NCI-H1105 treated with DMSO at 0.1 percent for 48 hours (cell line): ENCODE measurements at places on chromosomes 11 and 22.

DNA sequence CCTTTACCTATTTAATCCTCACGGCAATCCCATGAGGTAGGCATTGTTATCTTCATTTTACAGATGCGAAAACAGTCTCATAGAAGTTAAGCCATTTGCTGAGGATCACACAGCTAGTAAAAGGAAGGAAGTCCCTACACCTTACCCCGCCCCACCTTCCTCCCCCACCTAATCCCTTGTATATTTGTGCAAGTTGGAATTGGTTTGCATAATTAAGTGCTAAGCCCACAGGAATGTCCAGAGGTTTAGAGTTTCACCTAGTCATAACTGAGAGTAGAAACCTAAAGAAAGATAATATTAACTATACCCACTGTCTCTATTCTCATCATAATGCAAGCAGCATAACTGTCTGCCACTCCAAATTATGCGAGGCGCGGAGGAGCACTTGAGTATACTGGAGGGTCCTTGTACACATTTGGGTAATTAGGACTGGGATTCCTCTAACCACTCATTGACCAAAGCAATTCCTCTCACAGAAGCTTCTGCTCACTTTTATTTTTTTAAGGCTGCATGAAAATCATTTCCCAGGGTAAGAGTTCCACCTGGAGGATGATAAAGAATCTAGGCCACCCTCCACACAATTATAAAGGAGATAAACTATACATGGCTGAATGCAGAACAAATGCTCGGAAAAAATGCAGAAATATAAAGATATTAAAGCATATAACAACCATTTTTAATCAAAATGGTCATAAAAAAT is 199.9 kb downstream of the FAM181B start:
- peak; percentile 97 for DNase-seq

GRCh38 chr11:47276923-47277322 is 7.0 kb downstream of the MADD start:
- DNase-seq = no peak

DNA sequence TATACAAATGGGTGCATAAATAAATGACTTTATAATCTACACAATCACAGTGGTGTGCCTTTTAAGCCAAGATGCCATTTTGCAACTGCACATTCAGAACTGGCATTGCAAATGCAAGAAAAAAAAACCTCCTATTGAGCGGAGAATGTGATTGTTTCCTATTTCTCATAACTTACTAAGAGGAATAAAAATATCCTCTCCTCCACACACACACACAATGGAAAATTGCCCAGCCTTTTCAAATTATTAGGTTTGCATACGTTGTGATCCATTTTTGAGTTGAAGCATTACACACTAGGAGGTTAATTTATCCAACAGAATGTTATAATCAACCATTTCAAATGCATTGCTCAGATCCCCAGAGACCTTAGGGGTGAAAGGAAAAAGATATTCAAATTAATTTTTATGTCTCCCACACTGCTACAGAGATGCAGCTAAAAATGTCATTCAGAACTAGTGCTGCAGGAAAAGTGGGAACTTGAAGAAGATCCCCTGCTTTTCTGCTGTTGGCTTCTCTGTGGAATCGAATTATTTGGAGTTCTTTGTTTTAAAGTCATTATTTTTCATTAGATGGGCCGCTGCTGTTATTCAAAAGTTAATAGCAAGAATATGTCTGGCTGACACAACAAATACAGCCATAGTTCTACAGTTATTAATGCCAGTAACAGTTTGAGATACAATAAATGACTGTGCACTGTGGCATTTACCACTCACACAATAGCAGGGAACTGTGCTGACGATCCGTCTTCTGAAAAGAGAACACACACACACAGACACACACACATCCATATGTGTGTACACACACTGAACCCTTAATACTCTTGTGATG is 299.9 kb upstream of the ANO5 start:
- no peak for DNase-seq

DNA sequence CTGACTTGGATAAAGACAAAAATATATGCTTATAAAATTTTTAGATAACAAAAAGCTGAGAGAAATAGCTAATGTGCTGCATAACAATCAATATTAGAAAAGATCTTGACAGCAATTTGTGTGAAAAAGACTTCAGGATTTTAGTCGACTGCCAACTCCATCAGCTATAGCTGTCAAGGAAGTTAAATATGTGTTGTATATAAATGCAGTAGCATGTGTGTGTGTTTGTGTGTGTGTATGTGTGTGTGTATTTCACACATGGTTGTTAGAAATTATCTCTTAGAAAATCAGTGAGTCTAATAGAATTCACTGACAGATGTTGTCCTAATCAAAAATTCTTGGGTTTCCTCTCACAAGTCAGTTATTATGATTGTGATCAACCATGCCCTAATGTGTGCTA is 171.2 kb downstream of the CASP12 start:
- no peak for DNase-seq

DNA sequence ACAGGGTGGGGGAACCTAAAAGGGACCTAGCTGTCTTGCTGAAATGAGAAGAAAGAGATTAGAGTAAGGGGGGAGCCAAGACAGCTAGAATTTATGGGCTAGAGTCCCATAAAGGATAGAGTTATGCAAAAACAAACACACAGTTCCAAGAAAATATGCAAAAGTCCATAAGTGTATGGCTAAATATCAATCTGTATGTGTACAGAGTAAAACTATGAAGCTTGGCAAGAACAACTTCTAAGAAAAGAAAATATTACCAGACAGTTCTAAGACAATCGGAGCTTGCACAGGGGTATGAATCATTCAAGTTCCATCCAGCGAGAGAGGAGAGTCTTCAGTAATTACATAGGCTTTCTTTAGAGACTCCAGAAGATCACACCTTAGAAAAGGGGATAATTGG is 41.8 kb downstream of the GDPD4 start:
- no peak for DNase-seq

GRCh38 chr11:88152381-88152780 is 22.9 kb downstream of the RAB38 start:
- DNase-seq = no peak

GRCh38 chr22:37300551-37301017 is 18.3 kb downstream of the CYTH4 start:
- no peak for DNase-seq

GRCh38 chr11:75276186-75276585 is 35.6 kb downstream of the TPBGL start:
- no peak for DNase-seq

GRCh38 chr22:37907036-37907954 is 1.2 kb downstream of the MICALL1 start:
- DNase-seq = no peak

DNA sequence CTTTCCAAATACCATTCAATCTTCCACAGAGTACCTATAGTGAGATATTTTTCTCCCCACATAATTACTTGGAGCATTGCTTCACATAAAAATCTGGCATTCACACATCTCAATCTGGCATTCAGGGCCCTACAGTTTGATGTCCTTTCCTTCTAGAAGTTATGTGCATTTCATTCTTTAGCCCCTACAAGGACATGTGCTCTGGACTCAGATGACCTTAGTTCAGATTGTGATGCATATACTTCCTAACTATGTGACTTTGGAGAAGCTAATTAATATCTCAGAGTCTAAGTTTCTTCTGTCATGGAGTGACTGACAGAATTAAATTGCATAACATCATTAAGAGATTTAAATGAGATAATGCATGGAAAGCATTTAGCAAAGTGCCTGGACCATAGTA is 25.9 kb upstream of the PRSS23 start:
- no peak for DNase-seq

DNA sequence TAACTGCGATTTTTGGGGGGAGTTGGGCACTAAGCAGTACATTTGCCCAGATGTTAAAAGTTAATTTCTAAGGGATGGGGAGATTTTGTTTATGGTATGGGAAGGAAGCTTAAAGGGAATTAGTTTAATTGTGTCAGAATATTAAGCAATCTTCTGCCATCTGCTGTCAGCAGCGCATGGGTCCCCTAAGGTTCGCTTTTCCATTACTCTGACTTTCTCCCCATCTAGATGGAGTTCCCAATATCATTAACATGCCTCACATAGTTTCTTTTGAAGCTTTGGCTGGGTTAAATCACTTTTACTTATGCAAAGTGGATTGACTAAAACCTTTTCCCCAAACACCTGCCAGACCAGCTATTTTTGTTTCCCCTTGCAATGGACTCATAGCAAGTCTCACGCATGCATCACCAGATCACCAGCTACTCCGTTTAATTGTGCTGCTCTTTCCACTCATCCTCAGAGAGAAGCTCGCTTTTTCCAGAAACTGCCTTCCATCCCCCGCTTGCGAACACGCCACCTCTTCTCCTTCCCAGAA is 172.7 kb downstream of the FAT3 start:
- DNase-seq = no peak

- DNase-seq = no peak
Observed at GRCh38 chr22:46361826-46362202, 26.3 kb downstream of the TRMU start.

DNA sequence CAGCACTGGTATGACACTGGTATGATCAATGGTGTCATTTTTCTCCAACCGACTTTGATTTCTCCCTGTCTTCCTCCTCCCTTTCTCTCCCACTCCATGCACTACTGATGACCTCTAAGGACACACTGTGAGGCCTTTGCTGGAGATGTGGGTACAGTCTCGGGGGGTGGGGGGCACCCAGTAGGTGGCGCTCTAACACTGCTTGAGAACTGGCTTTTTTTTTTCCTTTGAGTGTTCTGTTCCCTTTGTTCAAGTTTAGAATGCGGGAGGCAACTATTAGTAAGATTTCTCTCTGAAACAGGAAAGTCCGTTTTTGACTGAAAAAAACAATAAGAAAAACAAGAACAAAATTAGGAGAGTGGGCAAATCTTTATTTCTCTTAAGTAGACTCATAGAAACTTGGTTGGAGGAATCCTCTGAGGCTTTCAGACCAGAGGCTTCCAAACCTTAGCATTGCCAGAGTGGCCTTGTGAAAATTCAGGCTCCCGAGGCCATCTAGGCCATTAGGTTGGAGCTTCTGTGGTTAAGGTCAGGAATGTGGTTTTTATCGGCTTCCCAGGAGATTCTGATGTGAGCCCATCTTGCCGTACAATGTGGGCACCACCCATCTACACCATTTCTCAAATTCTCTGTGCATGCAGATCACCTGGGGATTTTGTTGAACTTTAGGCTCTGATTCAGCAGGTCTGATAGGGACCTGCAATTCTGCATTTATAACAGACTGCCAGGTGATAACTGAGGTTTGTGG is 43.2 kb downstream of the PANX1 start:
- peak; percentile 33 for DNase-seq

DNA sequence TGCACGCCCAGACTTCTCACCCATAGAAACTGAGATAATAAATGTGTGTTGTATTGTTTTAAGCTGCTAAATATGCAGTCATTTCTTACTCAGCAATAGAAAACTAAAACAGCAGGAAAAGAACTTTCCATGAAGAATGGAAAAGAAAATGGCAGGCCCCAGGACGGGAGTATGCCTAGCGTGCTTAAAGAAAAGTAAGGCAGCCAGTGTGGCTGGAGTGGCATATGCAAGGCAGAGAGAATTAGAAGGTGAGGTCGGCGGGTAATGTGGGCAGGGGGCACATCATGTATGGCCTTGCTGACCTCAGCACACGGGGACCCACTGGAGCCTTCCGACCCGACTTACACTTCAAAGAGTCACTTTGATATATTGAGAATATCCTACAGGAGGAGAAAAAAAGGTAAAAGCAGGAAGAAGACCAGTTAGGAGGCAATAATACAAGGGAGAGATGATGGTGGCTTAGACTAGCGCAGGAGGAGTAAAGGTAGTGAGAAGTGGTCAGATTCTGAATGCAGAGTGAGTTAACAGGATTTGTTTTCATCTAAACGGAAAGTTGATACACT is 20.5 kb downstream of the TBRG1 start:
- no peak for DNase-seq

GRCh38 chr22:23548501-23549197 is 31.4 kb downstream of the IGLL1 start:
- DNase-seq = no peak

- no peak for DNase-seq
Observed at GRCh38 chr11:84270466-84270865, 984.3 kb upstream of the CCDC90B start.

GRCh38 chr22:36569999-36570398 is 41.0 kb upstream of the EIF3D start:
- no peak for DNase-seq

GRCh38 chr22:29994943-29995342 is 85.3 kb upstream of the HORMAD2 start:
- DNase-seq = no peak

DNA sequence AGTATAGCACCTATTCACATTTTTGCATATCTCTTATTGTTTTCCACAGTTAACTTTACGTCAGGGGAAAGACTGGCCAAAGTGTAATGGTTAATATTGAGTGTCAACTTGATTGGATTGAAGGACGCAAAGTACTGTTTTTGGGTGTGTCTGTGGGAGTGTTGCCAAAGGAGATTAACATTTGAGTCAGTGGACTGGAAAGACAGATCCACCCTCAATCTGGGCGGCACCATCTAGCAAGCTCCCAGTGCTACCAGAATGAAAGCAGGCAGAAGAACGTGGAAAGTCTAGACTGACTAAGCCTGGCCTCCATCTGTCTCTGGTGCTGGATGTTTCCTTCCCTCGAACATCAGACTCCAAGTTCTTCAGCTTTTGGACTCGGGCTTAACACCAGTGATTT is 1900.7 kb upstream of the RAG2 start:
- DNase-seq = no peak

DNA sequence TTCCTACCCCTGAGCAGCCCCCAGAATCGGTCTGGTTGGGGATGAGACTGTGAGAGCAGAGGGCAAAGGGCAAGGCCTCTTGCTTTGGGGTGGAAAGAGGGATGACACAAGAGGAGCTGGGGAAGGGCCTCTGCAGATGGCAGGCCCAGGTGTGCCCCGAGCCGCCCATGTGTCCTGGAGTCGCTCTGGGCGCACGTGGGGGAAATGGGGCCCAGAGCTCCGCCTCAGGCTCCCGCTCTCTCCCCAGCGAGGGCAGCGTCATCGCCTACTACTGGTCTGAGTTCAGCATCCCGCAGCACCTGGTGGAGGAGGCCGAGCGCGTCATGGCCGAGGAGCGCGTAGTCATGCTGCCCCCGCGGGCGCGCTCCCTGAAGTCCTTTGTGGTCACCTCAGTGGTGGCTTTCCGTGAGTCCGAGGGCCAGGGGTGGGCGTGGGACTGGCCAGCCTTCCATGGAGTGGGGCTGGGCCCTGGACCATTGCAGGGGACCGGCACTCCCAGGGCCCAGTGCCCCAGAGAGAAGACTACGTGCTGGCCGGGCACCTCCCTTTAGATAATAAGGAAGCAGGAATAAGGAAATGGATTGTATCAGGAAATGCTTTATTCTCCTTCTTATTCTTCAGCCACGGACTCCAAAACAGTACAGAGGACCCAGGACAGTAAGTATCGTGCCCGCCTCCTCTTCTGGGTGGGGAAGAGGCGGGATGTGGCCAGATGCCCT is 30.1 kb downstream of the ST14 start:
- no peak for DNase-seq

GRCh38 chr11:81421251-81421860 is 1312.3 kb downstream of the FAM181B start:
- no peak for DNase-seq

DNA sequence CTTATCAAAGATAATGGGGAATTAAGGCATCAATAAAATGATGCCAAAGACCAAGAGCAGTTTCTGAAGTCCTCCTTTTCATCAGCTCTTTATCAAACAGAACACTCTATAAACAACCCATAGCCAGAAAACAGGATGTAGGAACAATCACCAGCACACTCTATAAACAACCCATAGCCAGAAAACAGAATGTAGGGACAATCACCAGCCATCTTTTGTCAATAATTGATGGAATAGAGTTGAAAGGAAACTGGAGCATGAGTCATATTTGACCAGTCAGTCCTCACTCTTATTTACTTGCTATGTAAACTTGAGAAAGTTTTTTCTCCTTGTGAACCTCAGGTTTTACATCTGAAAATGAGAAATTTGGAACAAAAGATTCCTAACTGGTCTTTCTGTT is 10.0 kb downstream of the MS4A2 start:
- DNase-seq = no peak
